GM12878 (cell line): ENCODE measurements at places on chromosomes 13 and 19. TPM values are rescaled to one million over a fixed set of nuclear protein-coding genes. Genes with fewer than 3 reads are reported as not detected.

The ACP5 gene
- polyA plus RNA-seq, result 34.0 and 35.9 TPM in 2 replicates

The RAB3A gene
- polyA plus RNA-seq, result 1.6 TPM in 2 replicates

The CD37 gene
- polyA plus RNA-seq, result 93.9 and 97.5 TPM in 2 replicates

The RNF225 gene
- not detected in 2 replicates for polyA plus RNA-seq

DNA sequence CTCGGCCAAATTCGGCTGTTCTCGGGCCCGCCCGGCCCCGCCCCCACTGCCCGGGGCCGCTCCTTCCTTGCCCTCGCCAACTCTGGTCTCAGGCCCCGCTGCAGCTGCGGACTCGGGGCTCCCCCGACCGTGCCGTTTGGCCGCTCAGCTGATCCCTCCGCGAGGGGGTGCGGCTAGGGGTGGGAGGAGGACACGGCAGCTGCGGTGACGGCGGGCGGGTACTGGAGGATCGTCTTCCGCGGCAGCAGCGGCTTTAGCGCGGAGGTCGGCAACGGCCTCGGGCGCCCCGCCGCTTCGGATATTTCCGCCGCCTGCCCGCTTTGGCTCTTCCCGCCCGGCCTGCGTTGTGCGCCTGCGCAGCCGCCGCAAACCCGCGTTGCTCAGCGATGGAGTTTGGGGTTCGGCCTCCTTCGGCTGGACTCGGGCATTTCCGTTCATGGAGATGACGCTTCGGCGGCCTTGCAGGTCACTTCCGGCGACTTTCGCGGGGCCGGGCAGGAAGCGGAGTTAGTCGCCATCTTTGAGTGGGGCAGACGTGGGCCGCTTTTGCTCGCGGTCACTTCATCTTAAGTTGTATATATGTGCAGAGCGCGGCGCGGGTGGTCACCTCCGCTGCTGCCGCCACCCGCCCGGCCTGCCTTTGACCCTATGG, 338 bp upstream of the UBE2M start:
- peak; percentile 95 for DNase-seq

DNA sequence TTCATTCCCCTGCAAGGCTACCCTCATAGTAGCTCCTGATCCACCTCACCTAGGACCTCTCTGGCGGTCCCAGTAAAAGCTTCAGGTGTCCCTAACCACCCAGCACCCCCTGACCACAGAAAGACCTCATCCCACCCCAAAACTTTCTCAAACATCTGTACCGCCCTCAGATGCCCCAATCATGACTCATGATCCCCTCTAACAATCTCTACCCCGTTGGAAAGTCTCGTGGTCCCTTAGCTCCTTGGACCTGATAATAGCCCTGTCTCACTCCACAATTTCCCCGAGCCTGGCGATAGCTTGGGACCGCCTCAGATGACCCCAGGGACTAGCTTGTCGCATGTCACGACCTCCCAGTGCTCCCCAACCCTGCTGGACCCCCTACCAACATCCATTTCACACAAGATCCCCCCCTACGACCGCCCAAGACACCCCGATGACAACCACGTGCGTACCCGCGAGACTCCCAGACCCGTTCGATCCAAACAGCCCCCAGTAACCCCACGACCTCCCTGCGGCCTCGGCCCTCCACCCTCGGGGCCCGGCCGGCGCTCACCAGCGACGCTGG, 450 bp downstream of the NDUFA11 start:
- DNase-seq, result no peak

GRCh38 chr13:102325321-102325720, 76.5 kb downstream of the FGF14 start:
- DNase-seq, result no peak

DNA sequence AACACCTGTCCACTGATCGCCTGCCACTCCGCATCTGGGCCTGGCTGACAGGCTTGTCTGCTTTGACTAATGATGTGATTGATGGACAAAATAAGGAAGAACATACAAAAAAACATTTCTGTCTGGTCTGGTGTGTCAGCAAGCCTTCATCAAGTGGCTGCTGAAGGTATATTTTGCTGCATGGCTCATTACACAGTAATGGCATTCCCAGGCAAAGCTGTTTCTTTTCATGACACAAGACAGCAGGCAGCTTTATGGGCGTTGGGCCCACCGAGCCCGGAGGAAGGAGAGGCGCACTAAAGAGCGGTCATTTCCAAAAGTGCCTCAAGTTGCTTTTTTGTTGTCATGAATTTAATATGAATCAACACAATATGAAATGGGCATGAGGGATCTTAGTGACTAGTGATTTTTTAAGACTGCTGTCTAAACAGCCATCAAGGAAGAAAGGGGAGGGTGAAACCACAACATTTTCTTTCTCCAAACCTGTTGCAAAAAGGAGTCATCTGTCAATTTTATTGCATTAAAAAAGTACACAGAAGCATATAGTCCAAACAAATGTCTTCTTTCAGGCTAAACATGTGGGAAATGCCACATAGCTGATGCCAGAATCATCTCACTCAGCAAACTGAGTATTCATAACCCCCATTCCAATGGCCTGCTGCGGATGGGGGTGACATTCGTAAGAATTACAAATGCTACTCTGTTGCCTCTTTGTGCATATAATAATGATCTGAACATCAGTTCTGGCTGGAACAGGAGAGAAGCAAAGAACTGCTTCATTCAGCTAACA, 476.6 kb downstream of the ZNF536 start:
- DNase-seq, result no peak

GRCh38 chr13:40102360-40102727, 446.9 kb downstream of the COG6 start:
- no peak for DNase-seq

- DNase-seq, result no peak
Observed at GRCh38 chr13:41284512-41285288, 21.3 kb upstream of the MTRF1 start.

DNA sequence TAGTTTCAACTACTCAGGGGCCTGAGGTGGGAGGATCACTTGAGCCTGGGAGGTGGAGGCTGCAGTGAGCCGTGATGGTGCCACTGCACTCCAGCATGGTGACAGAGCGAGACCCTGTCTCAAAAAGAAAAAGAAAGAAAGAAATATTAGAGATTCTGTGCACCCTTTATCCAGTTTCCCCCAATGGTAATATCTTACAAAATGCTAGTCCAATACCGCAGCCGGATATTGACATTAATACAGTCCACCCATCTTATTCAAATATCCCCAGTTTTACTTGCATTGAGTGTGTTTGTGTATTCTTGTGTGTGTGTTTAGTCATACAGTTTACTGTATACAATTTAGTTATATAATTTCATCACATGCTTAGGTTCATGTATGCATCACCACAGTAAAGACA, 8.6 kb upstream of the IFNL4 start:
- DNase-seq, result no peak

DNA sequence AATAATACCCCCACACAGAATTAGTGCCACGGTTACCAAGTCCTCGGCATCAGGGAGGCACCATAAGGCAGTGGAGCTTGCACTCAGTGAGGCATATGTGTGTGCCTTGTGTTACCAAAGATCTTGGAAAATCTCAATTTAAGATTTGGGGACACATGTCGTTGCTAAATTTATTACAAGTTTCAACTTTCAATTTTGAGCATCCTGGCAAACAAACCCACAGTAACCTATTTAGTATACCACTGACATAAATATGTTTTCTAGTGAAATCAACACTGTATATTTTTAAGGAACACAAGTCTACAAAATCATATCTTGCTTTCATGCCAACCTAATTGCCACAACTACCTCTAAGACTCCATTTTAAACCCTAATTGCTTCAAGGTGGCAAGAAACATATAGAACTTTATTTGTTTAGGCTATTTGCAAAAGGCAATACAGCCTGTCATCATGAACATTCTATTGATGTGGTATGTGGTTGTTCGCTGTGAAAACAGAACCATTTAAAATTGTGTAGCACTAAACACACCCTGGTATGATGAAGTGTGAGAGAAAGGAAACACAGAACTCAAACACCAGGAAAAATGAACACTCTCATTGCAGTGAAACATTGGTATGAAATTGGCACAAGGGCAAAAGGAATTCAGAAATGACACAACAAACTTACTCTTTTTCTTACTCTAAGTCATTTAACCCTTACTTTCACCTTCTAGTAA, 531.1 kb downstream of the IRS2 start:
- no peak for DNase-seq
